ENCODE measurements at places on chromosomes 13 and 19.

GRCh38 chr19:38155453-38155852, 68.6 kb downstream of the DPF1 start:
- DNase-seq = no peak

DNA sequence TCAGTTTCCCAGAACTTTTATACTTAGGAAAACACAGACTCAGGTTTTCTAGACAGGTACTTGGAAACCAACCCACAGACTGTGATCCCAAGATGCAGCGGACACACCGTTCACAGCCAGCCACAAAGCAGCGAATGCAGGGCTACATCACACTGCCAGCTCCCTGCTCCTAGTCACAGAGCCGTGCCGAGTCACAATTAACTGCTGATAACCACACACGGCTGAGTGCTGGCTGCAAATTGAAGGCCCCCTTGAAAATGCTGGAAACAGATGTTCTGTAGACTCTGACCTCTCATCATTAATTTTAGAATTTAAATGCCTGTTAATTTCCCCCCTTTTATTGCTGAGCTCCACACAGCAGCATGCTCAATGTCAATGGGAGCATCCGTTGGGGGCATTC, 78.6 kb upstream of the SIAH3 start:
- DNase-seq = no peak

DNA sequence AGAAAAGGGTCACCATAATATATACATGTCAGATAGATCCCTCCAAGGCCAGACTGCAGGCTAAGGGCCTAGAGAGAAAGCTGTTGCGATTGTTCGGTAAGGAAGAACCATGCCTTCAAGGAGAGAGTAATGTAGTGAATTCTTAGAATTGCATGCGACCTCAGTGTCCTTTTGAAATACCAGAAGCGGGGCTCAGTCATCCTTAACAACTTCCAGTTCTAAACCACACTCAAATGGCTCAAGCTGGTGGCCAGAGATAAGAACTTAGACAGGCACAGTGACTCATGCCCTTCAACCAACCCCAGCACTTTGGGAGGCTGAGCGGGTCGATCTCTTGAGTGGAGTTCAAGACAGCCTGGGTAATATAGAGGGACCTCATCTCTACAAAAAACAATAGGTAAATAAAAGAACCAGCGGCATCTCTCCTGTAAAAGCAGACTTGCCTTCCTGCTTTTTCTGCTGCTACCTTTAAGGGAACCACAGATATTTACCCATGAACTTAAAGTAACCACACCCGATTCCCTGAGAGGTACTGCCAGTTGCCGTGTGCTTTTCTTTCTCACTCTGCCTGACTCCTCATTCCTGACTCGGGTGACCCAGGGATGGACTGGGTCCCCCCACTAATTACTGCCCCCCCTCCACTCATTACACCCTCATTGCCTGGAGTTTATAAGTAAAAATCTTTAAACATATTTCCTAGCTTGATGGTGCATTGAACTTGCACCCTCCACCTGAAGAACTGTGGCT, 15.4 kb upstream of the SIGLEC6 start:
- DNase-seq = no peak

DNA sequence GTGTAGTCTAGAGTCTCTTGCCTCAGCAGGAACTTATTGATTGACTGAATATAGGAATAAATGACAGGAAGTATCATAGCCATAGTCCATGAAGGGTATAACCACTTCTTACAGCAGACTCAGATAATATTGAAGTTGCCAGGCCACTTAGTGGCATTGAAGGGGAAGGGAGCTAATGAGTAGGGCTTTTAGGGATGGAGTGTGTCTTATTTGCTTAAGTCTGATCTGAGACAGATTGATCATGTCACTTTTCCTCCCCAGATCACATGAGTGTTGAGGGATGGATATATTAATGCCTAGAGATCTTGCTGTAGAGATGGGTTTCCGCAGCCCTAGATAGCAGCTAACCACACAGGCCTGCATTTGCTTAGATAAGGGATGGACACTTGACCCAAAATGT, 62.2 kb upstream of the NBEA start:
- no peak for DNase-seq

GRCh38 chr19:17716309-17716929, 2.9 kb upstream of the MAP1S start:
- no peak for DNase-seq

DNA sequence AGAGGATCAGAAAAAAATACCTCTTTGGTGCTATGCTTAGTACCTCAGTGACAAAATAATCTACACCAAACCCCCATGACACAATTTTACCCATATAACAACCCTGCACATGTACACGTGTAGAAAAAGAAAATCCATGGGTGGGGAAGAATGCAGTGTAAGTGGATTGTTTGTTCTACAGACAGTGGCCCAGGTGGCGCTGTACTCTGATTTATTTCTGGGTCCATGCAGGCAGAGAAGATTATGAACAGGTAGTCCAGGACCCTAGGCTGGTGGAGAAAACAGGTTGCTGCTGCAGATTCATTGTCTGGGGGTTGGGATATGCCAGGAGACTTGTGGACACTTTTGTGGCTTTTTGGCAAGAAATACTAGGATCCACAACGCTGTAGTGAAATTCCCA, 9.1 kb downstream of the ZNF100 start:
- DNase-seq = no peak

- no peak for DNase-seq
Observed at GRCh38 chr19:4493104-4493928, 21.2 kb downstream of the HDGFL2 start.

DNA sequence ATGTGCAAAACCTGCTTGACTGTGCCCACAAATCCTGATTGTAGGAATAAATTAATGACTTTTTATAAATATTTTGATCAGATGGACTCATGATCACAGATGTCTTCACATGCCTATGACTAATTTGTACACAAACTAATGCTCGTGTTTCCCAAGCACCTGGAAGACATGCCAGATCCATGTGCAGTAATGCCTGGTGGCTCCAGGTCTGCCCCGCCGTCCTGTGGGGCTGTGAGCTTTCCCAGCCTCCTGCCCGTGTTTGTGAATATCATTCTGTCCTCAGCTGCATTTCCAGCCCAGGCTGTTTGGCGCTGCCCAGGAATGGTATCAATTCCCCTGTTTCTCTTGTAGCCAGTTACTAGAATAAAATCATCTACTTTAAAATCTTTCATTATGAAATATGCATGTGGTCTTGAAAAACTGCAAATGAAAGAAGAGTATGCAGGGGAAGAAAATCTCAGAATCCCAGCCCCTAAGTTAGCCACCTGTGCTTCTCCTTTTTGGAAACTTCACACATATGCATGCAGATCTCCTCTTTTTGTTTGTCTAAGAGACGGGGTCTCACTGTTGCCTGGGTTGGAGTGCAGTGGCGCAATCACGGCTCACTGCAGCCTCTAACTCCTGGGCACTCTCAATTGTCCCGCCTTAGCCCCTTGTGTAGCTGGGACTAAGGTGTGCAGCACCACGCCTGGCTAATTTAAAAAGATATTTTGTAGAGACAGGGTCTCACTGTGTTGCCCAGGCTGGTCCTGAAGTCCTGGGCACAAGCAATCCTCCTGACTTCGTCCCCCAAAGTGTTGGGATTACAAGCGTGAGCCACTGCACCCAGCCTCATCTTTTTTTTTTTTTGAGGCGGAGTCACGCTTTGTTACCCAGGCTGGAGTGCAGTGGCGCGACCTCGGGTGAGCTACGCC, 6.2 kb downstream of the RPL28 start:
- no peak for DNase-seq

- DNase-seq = no peak
Observed at GRCh38 chr13:67977066-67977465, 746.9 kb upstream of the PCDH9 start.

GRCh38 chr13:80654638-80655249, 313.8 kb upstream of the SPRY2 start:
- DNase-seq = no peak

DNA sequence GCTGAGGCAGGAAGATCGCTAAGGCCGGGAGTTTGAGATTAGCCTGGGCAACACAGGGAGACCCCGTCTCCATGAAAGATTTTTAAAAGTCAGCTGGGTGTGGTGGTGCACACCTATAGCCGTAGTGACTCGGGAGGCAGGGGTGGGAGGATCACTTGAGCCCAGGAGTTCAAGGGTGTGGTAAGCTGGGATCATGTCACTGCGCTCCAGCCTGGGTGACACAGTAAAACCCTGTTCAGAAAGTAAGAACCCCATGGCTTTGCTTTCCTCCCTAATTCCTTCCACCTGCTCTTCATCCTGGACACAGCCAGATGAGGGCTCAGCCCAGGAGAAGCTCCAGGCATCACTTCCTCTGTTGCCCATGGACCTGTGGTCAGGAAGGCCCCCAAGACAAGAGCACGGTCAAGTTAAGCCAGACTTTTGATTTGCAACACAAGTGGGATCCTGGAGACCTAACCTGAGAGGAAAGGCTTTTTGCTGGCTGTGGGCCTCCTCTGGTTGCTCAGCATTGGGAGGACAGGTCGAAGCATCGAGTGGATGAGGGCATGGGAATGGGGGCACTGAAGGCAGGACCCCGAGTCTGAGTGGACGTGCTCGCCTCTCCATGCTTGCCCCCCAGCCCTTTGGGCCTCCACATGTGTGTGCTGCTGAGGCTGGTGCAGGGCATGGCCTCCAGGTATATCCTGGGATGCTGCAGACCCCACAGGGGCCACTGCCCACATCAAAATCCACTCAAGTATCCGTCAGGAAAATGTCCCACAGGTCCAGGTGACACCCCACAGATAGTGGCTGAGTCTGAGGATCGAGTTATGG, 25.4 kb downstream of the TUBA3C start:
- DNase-seq = no peak

- no peak for DNase-seq
Observed at GRCh38 chr13:108326309-108326708, 56.8 kb downstream of the TNFSF13B start.

GRCh38 chr13:89383891-89384290, 1712.7 kb downstream of the SLITRK5 start:
- DNase-seq = no peak

GRCh38 chr19:4525563-4526002, 7.3 kb upstream of the PLIN4 start:
- no peak for DNase-seq

DNA sequence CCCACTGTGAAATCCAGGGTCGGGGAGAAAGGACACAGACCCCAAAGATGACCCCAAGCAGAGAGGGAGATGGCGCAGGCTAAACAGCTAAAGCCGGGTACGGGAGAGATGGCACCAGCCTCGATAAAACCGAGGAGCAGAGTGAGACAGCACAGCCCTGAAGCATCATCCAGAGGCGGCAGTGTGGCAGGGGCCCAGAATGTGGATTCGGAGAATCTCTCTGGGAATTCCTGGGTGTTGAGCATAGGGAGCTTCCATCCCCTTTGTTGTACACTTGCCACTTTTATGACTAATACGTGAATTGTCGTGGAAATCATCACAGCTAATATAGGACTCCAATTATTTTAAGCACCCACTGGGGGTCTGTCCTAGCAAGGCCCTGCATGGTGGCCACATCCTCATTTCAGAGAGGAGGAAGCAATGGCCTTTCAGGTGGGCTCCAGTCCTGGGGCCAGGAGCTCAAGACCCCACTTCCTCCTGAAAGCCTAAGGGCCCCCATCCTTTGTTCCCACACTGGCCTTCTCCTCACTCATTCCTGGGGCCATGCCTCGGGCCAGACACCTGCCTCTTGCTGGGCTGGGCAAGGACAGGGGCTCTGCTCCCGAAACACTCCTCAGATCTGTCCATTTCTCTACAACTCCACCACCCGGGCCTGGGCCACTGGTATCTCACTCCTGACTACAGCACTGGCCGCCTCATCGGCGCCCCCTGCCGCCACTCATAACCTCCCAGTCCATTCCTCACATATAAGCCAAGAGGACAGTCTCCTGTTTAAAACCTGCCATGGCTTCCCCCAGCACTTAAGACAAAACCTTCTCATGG, 29.3 kb upstream of the ATP1A3 start:
- DNase-seq = no peak

- DNase-seq = no peak
Observed at GRCh38 chr13:87128491-87128890, 542.7 kb upstream of the SLITRK5 start.

GRCh38 chr13:32081591-32081990, 50.0 kb downstream of the FRY start:
- no peak for DNase-seq

DNA sequence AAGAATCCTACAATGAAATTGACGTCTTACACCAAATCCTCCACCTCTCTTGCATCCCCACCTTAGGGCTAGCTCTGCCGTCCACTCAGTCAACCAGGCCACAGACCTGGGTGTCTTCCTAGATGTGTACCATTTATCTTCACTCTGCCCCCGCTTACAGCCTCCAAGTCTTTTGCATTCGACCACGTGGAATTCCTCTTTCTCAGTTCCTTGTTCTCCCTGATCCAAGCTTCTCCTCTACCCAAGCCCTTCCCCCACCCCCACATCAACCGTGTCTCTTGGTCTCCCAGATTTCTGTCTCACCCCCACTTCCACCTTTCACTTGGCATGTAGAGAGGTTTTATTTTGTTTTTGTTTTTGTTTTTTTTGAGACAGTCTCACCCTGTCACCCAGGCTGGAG, 1.2 kb upstream of the DMWD start:
- no peak for DNase-seq

DNA sequence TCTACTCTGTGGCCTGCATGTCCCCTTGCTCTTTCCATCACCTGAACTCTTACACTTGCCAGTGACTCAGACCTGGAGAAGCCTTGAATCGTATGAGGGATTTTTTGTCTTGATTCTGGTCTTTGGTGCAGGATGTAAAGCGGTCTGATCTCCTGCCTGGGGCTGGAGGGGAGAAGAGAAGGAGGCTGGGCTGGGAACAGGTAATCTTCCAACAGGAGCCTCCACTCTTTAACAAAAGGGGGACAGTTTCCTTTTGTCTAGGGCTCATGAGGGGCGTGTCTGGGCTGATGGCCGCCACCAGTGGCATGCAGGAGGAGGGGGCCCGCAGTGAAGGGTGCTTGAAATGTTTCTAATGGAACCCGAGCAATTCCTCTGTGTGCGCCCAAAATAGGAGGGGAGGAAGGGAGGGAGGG, 24.7 kb downstream of the NFIX start:
- DNase-seq = no peak

- no peak for DNase-seq
Observed at GRCh38 chr13:20684041-20684440, 19.5 kb upstream of the IL17D start.

DNA sequence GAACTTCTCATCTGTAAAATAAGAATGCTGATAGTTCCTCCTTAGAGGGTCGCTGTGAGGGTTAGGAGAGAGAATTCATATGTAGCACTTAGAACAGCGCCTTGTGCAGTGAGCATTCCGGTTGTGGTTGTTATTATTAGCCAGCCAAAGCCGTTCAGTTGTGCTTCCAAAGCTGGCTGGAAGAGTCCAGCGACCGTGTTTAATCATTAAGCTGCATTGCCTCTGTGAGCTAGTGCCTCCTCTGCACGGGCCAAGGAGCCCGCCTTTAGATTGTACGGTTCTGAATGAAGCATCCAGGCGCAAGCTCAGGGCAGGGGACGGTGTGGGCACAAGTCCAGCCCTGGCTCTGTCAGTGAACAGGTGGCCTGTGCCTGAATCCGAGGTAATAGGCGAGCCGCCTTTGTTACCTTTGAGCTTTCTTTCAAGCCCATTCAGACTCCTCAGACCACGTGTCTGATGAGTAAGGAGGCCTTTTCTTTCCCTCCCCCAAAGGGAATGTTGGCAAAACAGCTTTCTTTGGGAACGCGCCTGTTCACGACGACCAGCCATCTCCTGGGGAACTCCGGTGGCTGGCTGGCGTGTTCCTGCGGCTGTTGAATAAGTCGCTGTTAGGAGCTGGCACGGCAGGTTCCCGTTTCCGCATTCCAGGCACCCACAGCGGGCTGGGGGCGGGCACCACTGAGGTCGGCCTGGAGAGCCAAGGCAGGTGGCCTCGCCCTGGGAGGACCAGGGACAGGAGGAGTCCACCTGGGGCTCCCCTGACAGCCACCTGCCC, 25.1 kb downstream of the SIPA1L3 start:
- no peak for DNase-seq

Data from stimulated activated CD4-positive, alpha-beta T cell treated with anti-CD3 and anti-CD28 coated beads, Interleukin-2, amount 100 ng/mL, for 4 hours (primary cell).